ENCODE measurements at places on chromosomes 3 and 15.
A peak's percentile ranks its signal among the peaks of the same experiment; 100 is the strongest.

DNA sequence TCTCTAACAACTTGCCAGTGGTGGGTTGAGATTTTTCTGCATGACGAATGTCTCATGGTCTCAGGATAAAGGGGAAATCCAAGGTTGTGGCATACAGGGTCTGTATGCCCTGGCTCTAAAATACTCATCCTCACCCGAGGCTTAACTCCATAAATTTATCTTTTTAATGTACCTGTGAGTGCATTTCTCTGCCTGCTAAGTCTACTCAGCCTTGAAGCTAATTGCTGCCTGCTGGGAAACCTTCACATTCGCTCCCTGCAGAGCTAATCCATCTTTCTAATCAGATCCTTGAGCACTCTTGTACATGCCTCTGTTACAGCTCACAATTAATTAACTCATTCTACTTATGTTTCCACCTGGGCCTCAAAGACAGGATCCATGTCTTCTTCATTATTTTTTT is 93.8 kb downstream of the CMSS1 start:
- no peak for DNase-seq

DNA sequence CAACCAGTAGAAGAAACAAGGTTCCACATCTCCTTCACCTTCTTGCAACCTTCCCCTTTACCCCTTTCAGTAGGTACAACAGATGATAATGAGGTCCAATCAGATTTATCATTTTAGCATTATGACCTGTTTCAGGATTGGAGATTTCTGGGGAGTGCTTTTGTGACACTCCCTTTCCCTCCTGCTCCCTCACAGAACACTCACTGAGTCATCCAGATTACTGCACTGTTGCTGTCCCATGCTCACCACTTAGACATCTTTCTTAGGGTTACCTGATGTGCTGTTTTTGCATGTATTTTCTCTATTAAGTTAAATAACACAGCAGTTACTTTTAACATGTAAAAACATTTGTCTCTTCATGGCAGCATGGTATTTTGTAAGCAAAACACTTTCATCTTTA is 118.5 kb downstream of the MFSD1 start:
- DNase-seq: no peak

GRCh38 chr3:14804835-14805780 is 13.7 kb upstream of the FGD5 start:
- DNase-seq: no peak

GRCh38 chr15:99504823-99505551 is 60.8 kb upstream of the MEF2A start:
- no peak for DNase-seq

- no peak for DNase-seq
Measured at GRCh38 chr3:42701371-42702065, 1.1 kb downstream of the HHATL start.

DNA sequence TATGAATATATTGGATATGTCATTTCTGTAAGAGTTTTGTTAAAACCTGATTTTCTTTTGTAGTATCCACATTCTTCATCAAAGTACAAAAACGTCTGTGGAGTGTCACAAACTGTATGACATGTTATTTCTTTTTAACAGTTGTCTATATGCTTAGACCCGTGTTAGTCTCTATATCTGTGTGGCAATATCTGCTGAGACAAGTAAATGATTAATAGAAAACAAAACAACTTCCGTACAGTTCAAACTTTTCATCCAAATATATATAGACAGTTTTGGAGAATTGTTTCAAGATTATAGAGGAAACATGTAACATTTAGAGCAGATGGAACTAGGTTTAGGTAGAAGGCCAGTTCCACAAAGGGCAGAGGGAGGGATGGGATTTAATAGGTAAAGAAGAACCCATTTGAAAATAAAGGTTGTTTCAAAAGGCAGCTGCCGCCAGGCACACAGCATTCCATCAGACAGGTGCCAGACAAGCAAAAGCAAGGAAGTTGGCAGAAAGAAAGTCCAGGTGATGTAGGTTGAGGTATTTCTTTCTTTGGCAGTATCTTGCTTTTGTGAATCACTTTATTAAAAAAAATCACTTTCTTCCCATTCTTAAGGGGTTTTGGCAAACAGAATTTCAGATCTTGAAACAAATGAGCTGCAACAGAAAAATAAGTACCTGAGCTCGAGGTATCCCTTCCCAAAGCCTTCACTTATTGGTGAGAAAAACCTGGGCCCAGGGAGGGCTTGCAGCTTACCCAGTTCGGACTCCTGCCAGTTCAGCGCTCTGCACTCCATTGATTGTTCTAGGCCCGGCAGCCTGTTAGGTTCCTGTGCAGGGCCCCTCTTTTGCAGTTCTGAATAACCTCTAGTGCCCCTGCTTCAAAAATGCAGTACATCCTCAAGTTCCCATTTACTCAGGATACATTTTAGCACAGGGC is 49.0 kb downstream of the LRRN1 start:
- DNase-seq: no peak

DNA sequence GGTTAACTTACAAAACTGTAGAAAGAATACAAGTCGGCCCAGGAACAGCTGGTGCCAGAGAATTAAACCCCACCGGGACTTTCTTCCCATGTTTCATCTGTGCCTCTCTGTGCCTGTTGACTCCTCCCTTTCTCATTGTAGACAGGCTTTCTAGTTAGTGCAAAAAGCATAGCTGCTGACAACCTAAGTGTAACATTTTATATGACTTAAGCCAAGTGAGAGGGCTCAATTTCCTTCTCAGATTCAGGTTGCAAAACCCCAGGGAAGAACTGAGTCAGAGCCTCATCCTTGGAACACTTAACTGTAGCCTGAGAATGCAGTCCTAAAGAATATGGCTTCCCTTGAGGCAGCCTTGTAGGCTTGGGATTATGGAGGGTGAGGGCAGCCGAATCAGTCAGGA is 302.5 kb upstream of the AZI2 start:
- DNase-seq: peak; percentile 4

DNA sequence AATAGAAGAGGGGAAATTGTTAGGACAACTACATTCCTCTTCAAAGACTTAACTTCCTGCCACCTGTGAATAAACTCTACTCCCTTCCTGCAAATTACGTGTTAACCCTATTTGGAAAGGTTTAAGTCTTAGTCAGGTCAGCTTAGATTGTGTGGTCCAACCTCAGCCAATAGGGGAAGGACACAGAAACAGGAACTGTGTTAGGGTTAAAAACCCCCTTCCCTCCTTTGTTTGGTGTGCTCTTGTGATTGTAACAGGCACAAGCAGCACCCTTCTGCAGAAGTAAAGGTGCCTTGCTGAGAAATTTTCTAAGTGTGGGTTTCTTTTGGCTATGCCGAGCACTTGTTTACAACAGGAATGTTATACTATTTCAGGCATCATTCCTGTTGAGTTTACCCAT is 45.0 kb upstream of the FSTL1 start:
- no peak for DNase-seq

DNA sequence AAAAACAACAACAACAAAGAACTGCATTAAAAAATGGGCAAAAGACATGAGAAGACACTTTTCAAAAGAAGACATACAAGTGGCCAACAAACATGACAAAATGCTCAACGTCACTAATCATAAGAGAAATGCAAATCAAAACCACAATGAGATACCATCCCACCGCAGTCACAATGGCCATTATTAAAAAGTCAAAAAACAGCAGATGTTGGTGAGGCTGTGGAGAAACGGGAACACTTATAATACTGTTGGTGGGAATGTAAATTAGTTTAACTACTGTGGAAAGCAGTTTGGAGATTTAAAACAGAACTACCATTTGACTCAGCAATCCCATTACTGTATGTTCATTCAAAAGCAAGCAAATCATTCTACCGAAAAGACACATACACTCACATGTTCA is 15.1 kb downstream of the EIF1B start:
- DNase-seq: no peak

DNA sequence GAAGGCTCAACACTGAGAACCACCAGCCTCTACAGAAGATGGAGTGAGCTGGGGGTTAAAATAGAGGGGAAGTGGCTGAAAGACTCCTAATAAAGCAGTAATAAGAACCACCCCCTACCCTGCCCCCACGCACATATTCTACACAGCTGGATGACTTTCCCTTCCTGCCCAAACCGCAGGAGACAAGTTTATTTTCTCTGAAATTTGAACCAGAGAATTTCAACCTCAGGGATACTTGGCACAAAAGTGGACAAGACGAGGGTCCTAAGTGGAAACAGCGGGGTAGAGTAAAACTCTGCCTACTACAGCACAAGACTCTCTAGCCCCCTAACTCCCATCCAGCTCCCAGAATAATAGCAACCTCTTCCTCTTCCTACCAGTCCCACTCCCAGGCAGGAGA is 28.4 kb downstream of the USF3 start:
- DNase-seq: peak; percentile 16

DNA sequence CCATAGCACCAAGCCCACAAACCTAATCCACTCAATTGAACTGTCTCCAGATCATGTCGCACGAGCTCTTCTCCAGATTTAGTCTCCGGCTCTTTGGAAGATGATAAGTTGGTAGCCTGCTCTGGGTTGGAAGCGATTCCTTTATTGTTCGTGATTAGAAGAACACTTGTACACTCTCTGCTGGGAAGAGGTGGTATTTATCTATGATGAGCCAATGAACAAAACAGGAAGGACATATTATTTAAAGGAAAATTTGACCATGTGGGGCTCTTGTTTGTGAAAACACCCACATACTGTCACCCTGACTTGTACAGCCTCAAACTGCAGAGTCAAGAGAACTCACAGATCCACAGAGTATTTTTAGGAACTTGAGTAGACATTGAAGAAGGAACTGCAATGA is 54.4 kb downstream of the MYZAP start:
- no peak for DNase-seq

GRCh38 chr3:51947215-51947900 is 5.2 kb downstream of the PARP3 start:
- no peak for DNase-seq

DNA sequence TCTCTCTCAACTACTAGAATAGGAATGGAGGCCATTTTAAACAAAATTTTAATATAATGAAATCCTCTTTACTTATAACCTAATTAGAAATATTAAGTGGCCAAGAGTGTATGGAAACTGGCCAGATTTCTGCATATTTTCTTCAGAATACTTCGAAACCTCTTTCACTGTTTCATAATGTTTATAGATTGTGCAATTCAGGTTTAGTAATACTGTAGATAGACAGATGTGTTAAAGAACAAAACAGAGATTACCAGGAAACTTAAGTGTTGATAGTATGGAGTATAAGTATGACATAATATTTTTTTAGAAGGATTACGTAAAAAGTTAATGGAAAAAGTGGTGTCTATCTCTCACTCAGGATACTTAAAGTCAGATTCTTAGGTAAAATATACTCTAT is 4.7 kb downstream of the ABHD5 start:
- peak; percentile 55 for DNase-seq

- DNase-seq: peak; percentile 91
Measured at GRCh38 chr15:41490355-41490754, 3.3 kb upstream of the ITPKA start.

DNA sequence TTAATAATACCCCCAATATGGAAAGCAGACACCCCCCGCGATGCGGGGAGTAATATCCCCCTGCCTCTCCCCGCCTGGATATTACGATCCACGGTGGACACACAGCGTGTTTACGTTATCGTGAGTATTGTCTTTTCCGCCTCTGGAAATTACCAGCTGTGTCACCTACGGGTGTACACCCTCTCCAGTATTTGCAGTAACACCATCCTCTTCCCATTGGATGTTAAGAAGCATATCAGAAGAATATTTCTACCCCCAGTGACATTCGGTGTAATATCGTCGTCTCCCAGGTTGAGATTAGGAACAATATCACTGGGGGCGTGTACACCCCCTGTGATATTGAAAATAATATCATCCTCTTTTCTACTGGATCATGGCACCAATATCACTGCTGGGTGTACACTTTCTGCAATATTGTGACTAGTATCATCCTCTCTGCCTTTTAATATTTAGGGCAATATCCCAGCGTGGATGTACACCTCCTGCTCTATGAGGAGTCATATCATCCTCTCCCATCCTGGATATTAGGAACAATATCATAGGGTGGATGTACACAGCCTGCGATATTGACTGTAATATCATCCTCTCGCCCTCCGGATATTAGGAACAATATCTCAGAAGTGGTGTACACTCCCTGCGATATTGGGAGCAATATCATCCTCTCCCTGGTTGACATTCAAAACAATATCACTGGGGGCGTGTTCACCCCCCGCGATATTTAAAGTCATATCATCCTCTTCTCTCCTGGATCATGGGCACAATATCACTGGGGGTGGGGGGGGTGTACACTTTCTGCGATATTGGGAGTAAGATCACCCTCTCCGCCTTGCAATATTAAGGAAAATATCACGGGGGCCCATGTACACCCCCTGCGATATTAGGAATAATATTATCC is 20.3 kb upstream of the BMF start:
- no peak for DNase-seq

DNA sequence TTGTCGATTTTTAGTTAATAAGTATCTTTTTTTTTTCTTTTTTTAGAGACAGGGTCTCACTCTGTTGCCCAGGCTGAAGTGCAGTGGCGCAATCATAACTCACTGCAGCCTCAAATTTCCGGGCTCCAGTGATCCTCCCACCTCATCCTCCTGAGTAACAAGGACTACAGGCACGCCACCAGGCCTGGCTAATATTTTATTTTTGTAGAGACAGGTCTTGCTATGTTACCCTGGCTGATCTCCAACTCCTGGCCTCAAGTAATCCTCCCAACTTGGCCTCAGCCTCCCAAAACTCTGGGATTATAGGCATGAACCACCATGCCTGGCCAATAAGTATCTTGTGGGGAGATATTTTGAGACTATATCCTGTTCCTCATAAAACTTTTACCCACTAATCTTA is 29.4 kb upstream of the ARID3B start:
- DNase-seq: no peak

GRCh38 chr3:30306896-30307295 is 299.5 kb upstream of the TGFBR2 start:
- no peak for DNase-seq

DNA sequence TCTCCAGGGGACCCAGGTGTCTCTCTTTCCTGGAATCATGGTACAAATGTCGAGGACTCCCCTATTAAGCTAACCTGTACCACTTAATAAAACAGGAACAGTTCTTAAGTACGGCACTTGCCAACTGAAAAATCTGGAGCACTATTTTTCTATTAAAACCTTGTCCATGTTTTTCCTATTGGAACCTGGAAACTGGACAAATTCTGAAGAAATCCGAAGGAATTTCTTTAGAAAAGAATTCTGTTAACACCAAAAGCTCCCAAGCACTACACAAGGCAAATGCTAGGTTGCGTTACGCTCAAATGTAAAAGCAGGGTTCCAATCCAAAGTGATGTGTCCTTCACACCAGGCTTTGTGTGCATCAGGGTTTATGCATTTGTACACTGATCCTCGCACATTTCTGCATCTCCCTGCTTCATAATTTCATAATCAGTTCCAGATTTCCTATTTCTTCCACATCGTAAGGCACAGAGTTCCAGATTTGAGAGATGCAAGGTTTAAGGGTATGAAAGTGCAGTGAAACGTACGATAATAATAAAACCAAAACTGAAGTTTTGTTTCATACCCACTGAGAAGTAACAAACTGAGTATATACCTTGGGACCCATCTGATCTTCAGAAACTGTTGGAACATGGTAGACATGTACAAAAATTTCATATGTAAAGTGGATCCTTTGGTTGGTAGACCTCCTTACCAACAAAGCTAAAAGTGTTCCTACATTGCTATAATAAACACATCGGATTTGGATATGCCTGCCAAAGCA is 132.1 kb upstream of the WNT5A start:
- DNase-seq: no peak

- DNase-seq: peak; percentile 14
Measured at GRCh38 chr3:177385831-177386301, 188.6 kb upstream of the TBL1XR1 start.
